ENCODE measurements at places on chromosomes 3 and 15.

- no peak for DNase-seq
Measured at GRCh38 chr15:27410996-27411605, 440.1 kb downstream of the GABRG3 start.

DNA sequence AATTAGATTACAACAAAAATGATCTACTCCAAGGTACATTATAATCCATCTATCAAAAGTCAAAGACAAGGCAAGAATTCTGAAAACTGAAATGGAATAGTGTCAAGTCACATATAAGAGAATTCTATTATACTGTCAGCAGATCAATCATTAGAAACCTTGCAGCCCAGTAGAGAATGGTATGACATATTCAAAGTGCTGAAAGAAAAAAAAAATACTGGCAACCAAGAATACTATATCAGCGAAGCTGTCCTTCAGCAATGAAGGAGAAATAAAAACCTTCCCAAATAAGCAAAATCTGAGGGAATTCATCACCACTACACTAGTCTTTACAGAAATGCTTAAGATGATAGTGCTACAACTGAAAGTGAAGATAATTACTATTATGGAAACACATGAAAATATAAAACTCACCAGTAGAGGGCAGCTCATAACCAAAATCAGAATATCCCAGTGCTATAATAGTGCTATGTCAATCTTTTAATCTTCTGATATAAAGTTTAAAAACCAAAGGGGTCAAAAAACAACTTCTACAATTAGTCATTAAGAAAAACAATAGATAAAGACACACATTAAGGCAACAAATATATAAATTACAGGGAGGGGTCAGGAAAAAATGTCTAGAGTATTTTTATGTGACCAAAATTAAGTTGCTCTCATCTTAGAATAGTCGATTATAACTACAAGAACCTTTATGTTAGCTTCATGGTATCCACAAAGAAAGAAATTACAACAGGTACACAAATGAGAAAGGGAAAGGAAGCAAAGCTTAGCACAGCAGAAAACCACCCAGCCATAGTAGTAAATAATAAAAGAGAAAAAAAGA, 190.7 kb upstream of the CNTN6 start:
- DNase-seq = peak; percentile 1

DNA sequence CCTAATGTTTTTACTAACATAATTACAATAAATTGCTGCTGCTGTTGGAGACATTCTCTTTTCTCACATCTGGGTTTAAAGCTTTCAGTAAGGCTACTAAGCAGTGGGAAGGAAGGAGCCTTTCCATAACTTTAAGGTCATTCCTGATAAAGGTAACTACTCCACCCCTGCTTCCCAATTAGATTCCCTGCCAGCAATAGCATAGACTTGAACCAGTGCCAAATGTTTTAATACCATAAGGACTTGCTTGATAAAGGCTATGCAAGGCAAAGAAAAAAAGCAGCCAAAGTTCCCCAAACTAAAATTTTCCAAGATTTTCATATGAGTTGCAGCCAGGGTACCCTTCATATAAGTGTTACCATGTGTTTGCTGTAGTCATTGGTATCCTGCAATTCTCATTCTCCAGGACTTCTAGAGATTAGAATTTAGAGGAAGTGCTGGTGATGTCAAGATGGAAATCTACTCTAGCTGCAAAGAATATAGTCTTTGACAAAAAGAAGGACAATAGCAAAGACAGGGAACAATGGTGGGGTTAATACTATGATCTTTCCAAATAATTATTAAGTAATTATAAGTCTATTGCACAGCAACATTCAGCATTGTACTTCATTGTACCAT, 106.1 kb downstream of the FILIP1L start:
- no peak for DNase-seq

DNA sequence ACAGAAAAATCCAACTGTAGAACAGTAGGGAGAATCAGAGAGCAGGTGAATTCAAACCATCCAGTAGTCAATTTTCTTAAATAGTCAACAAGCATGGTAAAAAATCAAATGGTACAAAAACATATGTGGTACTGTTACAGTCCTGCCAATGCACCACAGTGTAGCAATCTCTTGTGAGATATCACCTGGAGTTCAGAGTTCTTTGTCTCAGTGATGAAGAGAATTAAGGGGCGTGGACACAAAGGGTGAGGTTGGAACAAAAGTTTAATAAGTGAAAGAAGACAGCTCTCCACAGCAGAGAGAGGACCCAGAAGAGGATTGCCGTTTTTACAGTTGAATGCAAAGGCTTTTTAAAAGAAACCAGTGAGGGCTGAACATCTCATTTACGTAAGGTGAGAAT, 113.2 kb downstream of the NEO1 start:
- DNase-seq = no peak

DNA sequence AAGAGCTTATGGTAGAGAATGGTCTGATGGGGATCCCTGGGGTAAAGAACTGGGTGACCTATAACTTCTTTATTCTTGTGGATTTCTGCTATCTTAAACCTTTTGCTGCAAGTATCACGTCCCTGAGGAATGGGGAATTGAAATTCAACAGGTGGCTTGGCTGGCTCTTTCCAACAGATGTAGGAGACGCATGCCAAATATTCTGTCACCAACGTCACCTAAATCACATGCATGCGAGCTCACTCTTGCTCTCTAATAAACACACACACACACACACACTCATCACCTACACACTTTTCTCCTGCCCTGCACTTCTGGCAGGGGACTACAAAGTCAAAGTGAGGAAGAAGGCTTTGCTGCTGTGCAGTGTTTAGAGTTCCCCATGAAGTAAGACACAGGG, 145.8 kb upstream of the NECTIN3 start:
- DNase-seq = no peak

DNA sequence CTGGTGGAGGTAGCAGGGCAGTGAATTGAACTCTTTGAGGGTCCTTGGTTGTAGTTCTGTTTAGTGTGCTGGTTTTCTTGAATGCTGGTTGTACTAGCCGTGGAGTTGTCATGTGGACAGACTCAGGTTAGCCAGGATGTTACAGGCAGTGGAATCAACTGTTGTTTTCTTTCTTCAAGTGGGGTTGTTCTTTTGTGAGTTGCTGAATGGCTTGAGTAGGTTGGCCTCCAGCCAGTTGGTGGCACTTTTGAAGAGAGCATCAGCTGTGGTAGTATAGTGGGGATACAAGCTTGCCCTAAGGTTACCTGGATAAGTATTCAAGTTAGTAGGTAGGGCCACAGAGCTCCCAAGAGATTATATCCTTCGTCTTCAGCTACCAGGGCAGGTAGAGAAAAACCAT, 31.8 kb upstream of the RARB start:
- DNase-seq = no peak

GRCh38 chr3:157103860-157104259, 56.1 kb downstream of the CCNL1 start:
- no peak for DNase-seq

DNA sequence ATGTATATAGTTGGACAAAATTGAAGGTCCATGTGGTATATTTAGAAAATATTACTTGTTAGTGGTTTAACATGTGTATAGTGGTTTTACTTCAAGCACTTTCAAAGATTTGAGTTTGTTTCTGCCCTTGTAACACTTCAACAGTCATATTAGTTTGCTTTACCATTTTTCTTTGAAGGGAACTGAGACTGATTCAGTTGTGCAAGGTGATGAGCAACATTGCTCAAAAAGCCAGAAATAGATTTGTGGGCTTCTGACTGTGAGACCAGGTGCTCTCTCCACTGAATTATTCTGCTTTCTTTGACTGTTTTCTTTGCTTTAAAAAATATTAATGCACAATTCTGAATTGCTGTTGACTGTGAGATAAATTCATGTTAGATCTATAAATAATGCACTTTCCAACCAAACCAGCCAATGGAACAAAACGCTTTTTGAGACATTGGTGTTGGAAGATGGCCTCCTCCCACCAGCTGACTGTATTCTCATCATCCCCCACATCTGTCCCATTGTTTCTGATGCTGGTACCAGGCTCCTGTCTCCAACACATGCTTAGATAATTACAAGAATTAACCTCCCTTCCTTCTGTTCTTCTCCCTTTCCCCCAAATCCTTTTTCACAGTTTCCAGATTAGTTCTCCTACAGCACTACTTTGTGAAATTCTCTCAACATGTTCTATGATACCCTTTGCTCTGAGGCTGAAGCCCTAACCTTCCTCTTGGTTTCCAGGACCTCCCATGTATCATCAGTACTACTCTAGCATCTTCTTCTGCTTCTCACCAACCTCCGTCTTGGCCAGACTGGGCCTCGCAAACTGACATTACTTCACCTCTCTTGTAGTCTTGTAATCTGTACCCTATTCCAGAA, 27.9 kb downstream of the PLCL2 start:
- peak; percentile 60 for DNase-seq

GRCh38 chr15:45144775-45145174, 15.0 kb downstream of the DUOX1 start:
- no peak for DNase-seq

DNA sequence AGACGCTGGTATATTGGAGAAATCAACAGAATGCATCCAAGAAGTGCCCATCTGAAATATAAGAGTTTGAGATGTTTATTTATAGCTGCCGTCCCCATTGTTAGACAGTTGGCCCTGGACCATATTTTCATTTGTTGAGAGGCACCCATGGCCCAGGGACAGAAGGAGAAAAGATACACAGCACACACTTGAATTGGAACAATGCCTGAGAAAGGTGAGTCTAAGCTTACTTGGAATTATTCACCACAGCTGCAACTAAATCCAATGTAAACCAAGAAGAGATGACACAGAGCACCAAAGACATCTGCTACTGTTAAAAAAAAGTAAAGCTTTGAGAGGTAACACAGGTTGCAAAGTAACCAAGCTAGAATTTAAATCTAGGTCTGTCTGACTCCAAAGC, 525.5 kb upstream of the NAALADL2 start:
- no peak for DNase-seq

GRCh38 chr15:84829428-84829827, 12.3 kb downstream of the ALPK3 start:
- no peak for DNase-seq

GRCh38 chr3:175890066-175890465, 1030.9 kb downstream of the NAALADL2 start:
- no peak for DNase-seq

GRCh38 chr15:64092864-64093626, 593 bp downstream of the CIAO2A start:
- DNase-seq = peak; percentile 56

GRCh38 chr15:48336940-48337339, 5.7 kb downstream of the DUT start:
- DNase-seq = no peak

DNA sequence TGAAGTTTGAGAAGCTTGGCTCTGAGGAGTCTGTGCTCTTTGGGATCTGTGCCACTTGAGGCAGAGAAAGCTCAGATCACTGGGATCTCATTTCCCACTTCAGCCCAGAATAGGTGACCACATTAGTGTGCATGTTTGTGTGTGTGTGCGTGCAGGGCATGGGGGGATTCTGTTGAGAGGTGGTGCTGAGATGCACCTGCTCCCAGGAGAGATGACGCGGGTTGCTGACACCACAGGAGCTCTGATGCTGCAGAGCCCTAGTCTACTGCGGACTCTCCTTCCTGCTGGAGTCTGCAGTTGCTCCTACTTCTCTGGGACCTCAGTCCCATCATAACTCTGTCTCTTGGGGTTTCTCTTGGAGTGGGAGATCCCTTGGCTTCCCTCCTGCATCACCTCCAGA, 14.7 kb upstream of the CTXND1 start:
- DNase-seq = no peak

- peak; percentile 55 for DNase-seq
Measured at GRCh38 chr3:138332472-138333073, 2.9 kb upstream of the NME9 start.

DNA sequence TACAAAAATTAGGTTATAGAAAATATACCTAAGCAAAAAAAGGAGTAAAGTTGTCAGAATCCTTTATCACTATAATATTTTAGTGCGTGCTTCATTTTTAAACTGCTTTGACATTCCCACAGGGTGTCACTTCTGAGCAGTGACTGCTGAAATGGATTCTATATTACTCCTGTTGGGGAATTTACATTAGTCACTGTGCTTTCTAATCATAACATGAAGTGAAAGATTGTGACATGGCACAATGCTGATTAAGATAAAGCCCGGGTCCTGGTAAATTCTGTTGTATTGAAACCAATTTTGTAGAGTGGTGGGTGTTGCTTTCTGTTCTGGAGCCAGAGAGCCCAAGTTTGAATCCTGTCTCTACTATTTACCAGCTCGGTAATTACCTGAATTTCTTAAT, 36.4 kb upstream of the EHHADH start:
- DNase-seq = peak; percentile 78

- DNase-seq = no peak
Measured at GRCh38 chr15:27570746-27571145, 528.4 kb downstream of the OCA2 start.

- no peak for DNase-seq
Measured at GRCh38 chr15:79208179-79208578, 74.3 kb upstream of the ANKRD34C start.

DNA sequence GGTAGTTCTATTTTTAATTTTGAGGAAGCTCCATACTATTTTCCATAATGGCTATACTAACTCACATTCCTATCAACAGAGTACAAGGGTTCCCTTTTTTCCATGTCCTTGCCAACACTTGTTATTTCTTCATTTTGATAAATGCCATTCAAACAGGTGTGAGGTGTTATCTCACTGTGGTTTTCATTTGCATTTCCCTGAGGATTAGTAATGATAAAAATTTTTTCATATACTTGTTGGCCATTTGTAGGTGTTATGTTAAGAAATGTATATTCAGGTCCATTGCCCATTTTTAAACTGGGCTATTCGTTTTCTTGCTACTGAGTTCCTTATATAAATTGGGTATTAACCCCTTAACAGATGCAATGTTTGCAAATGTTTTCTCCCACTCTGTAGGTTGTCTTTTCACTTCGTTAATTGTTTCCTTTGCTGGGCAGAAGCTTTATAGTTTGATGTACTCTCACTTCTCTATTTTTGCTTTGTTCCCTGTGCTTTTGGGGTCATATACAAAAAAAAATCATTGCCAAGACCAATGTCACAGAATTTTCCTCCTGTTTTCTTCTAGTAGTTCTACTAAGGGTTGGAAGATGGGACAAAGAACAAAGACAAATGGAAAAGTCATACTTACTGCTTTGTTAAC, 11.0 kb upstream of the VPS39 start:
- DNase-seq = peak; percentile 13

DNA sequence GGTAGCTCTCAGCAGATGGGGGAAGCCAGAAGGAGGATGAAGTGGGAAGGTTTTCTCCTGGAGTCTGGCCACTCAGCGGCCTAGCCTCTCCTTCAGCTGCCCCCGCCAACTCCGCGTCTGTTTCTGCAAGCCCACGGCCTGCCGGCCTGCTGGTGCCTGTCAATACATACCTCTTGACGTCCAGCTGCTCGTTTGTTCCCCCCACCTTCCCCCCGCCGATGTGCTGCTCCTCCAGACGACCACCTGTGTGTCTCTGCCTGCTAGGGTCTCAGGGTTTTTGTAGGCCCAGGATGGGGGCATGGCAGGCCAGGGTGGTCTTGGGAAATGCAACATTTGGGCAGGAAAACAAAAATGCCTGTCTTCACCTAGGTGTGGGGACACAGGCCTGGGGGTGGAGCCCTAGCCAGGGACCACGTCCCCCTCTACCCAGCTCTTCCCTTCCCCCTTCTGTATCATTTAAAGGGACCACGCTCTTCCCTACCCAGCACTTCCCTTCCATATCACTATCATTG, 137.8 kb downstream of the ALCAM start:
- no peak for DNase-seq

- no peak for DNase-seq
Measured at GRCh38 chr3:129599073-129599472, 7.4 kb downstream of the PLXND1 start.
